Naive thymus-derived CD4-positive, alpha-beta T cell (primary cell): ENCODE measurements at places on chromosomes 2 and 18.

DNA sequence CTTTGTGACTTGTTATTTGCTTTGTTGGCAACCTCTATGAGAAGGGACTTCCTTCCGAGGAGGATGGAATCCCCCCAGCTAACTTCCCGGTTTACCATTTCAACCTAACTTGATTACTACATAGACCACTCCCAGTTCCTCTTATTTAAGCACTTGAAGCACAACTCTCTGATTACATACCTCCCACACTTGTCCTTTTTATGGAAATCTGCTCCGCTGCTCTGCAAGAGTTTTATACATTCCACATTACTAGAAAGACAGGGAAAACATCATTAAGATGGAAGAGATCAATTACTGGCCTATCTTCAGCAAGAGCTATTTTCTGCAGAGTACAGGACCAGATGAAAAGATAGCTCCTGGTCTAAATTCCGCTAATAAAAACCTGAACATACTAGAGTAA is 160.0 kb upstream of the PGAP1 start:
- DNase-seq, result no peak
- H3K4me3 ChIP-seq, result no peak overlapping the region
- no peak overlapping the region for H3K27ac ChIP-seq
- peaks cover 83% of the 10 kb centered on the region for H3K36me3 ChIP-seq

- H3K4me3 ChIP-seq, result no peak overlapping the region
- DNase-seq, result no peak
- H3K27ac ChIP-seq, result no peak overlapping the region
- no peaks in the 10 kb centered on the region for H3K4me1 ChIP-seq
- no peaks in the 10 kb centered on the region for H3K27me3 ChIP-seq
Measured at GRCh38 chr2:128490881-128491691, 172.4 kb upstream of the HS6ST1 start.

GRCh38 chr2:132738223-132738622 is 68.2 kb upstream of the LYPD1 start:
- no peaks in the 10 kb centered on the region for H3K4me1 ChIP-seq
- no peak overlapping the region for H3K27ac ChIP-seq
- no peaks in the 10 kb centered on the region for H3K36me3 ChIP-seq
- no peak overlapping the region for H3K4me3 ChIP-seq
- no peaks in the 10 kb centered on the region for H3K27me3 ChIP-seq

DNA sequence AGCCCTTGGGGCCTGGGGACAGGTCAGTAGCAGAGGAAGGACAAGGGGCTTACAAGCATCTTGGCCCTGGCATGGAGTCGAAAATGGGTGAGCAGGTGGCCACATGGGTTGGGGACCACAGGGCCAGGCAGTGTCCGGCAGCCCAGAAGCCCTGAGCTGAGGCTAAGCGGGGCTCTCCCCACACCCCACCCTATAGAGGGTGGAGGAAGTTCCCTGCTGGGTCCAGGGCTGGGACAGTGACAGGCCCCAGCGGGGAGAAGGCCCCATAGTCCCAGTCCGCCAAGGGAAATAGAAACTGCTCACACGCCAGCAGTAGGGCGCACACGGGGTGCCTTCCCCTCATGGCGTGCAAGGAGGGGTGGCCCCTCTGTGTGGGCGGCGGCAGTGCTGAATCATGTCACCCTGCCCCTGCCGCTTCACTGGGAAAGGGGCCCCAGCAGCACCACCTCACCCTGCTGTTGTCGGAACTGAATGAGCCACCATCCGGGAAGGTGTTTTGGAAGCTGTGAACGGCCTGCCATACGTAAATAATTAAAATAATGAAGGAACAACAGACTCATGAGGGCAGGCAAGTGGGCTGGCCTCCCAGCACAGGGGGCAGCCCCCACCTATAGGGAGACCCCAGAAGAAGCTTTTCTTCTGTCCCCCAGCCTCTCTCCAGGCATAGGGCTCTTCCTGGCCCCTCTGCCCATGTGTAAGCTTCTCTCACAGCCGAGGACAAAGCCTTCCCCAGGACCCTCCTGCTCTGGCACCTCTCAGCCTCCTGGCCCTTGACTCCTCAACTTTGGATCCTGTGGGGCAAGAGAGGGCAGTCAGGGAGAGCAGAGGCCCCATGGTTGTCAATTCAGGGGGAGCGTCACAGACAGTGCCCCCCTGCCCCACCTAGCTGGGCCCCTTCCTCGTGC is 12.7 kb upstream of the DUSP2 start:
- H3K27ac ChIP-seq, result peak overlapping the region; percentile 56
- no peaks in the 10 kb centered on the region for H3K27me3 ChIP-seq
- peak overlapping the region; percentile 41 for H3K4me3 ChIP-seq
- peaks cover 42% of the 10 kb centered on the region for H3K4me1 ChIP-seq
- H3K36me3 ChIP-seq, result no peaks in the 10 kb centered on the region
- peak; percentile 37 for DNase-seq

- peak; percentile 34 for DNase-seq
- peaks cover under 1% of the 10 kb centered on the region for H3K27me3 ChIP-seq
- H3K4me3 ChIP-seq, result no peak overlapping the region
- H3K4me1 ChIP-seq, result no peaks in the 10 kb centered on the region
Measured at GRCh38 chr18:11553098-11553940, 56.1 kb upstream of the SLC35G4 start.

DNA sequence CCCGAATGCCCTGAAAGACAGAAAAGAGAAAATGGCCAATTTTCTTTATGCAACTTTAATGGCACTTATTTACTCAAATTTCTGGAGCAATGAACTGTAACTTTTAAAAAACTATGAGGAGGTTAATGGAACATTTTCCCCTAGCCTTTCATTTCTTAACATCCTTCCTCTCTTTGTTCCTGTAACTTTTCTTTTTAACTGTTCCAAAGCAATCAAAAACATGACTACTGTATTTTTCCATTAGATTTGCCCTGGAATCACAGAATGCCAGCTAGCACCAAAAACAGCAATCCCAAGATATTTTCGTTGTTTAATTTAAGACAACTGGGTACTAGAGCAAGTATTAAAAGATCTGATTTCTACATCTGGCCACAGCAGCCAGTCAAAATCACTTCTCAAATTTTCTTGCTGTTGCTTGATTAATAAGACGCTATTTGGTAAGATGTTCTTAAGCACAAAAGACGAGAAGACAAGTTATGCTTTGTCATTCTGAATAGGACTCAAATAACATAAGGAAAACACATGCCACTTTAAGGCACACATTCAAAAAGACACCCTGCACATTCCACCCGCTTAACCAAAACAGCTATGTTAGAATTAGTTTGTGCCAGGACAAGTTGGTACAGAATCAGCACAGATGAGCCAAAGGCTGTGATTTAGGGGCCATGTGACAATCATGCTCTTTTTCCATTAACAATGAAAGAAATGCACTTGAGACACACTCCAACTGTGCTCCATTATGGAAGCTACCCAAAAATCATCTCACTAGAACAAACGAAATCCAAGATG is 3.6 kb downstream of the STARD7 start:
- no peaks in the 10 kb centered on the region for H3K27me3 ChIP-seq
- H3K4me1 ChIP-seq, result peaks cover 48% of the 10 kb centered on the region
- peak overlapping the region; percentile 6 for H3K27ac ChIP-seq
- no peak overlapping the region for H3K4me3 ChIP-seq

DNA sequence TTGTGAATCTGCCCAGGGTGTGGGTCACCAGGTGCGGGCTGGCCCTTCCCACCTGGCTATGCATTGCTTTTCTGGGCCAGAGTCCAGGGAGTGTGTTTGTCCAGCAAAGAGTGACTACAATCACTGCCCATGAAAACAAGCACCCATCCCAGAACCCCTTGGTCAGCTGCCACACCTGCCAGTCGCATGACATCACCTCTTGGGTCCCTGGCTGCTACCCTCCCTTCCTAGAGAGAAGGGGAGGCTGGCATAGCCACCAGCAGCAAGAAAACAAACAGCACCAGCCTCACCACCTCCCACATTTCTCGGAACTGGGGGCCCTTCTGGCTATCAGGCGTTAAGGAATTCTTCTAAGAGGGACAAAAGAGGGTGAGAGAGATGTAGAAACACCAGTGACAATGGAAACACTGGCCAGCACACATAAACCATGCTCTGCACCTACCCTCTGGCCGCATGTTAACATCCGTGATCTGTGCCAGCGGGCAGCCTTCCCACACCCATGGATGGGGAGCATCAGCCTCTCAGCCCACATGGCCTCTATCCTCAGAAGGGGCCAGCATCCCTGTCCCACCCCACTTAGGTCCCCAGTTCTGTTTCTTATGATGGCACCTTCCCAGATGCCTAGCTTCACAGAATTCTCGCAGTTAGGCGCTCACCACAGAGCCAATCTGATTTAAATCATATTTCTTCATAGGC is 109.7 kb upstream of the GLI2 start:
- no peak for DNase-seq
- H3K27me3 ChIP-seq, result no peaks in the 10 kb centered on the region
- H3K4me1 ChIP-seq, result no peaks in the 10 kb centered on the region
- H3K4me3 ChIP-seq, result no peak overlapping the region
- no peaks in the 10 kb centered on the region for H3K36me3 ChIP-seq
- H3K27ac ChIP-seq, result no peak overlapping the region

- no peak overlapping the region for H3K4me3 ChIP-seq
- no peak overlapping the region for H3K27ac ChIP-seq
- DNase-seq, result no peak
- no peaks in the 10 kb centered on the region for H3K36me3 ChIP-seq
- H3K4me1 ChIP-seq, result no peaks in the 10 kb centered on the region
Measured at GRCh38 chr2:222100704-222101699, 197.8 kb downstream of the PAX3 start.

- H3K36me3 ChIP-seq, result no peaks in the 10 kb centered on the region
- H3K27me3 ChIP-seq, result no peaks in the 10 kb centered on the region
- no peak overlapping the region for H3K27ac ChIP-seq
- no peaks in the 10 kb centered on the region for H3K4me1 ChIP-seq
Measured at GRCh38 chr2:220081171-220081570, 453.7 kb downstream of the SLC4A3 start.

- no peak overlapping the region for H3K4me3 ChIP-seq
- no peaks in the 10 kb centered on the region for H3K27me3 ChIP-seq
- H3K27ac ChIP-seq, result no peak overlapping the region
- no peaks in the 10 kb centered on the region for H3K4me1 ChIP-seq
- no peak for DNase-seq
Measured at GRCh38 chr2:71589763-71590162, 136.4 kb downstream of the DYSF start.

DNA sequence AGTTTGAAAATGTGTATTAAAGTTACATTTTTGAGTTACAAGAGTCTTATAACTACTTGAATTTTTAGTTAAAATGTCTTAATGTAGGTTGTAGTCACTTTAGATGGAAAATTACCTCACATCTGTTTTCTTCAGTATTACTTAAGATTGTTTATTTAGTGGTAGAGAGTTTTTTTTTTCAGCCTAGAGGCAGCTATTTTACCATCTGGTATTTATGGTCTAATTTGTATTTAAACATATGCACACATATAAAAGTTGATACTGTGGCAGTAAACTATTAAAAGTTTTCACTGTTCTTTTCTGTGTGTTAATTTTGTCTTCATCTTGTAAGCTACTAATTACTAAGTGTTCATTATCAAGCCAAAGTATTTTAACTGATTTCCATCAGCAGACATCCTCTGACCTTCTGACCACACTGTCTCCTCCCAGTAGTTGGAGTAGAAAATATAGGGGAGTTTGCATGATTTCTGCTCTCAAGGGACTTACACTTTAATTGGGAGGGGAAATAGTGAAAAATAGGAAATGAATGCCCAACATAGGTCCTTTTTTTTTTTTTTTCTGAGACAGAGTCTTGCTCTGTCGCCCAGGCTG is 4.3 kb downstream of the PMAIP1 start:
- no peak for DNase-seq
- H3K27me3 ChIP-seq, result no peaks in the 10 kb centered on the region
- peaks cover 25% of the 10 kb centered on the region for H3K4me1 ChIP-seq
- no peaks in the 10 kb centered on the region for H3K36me3 ChIP-seq
- peak overlapping the region; percentile 45 for H3K27ac ChIP-seq
- no peak overlapping the region for H3K4me3 ChIP-seq

DNA sequence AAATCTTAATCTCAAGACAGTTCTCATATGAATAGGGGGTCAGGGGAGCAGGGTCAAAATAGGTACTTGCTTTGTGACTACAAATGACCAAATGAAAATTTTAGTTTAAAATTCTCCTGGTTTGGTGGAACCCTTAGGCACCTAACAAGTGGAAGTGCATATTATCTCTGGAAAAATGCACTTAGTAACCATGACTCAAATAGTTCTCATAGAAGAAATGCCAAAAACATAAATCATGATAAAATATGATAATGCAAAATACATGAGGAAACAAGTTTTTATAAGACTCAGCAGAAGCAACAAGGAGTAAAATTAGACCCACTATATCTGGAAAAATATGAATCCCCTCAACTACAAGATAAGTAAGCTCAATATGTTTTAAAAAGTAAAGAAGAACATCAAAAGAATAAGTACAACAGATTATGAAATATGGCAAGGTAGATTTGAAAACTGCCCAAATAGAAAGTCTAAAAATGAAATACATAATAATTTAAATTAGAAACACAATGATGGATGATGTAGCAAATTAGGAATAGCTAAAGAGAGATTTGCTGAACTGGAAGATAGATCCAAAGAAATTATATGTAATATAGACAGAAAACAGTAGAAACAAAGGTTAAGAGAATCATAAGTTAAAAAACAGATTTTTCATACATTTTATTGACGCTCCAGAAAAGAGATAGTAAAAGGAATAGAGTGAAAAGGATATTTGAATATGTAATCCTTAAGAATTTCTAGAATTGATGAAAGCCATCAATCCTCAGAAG is 308.3 kb downstream of the SETBP1 start:
- H3K27ac ChIP-seq, result no peak overlapping the region
- H3K4me1 ChIP-seq, result no peaks in the 10 kb centered on the region
- no peaks in the 10 kb centered on the region for H3K36me3 ChIP-seq

- no peak overlapping the region for H3K4me3 ChIP-seq
- no peaks in the 10 kb centered on the region for H3K27me3 ChIP-seq
- DNase-seq, result no peak
- no peaks in the 10 kb centered on the region for H3K36me3 ChIP-seq
Measured at GRCh38 chr18:11224153-11224552, 74.8 kb upstream of the PIEZO2 start.

DNA sequence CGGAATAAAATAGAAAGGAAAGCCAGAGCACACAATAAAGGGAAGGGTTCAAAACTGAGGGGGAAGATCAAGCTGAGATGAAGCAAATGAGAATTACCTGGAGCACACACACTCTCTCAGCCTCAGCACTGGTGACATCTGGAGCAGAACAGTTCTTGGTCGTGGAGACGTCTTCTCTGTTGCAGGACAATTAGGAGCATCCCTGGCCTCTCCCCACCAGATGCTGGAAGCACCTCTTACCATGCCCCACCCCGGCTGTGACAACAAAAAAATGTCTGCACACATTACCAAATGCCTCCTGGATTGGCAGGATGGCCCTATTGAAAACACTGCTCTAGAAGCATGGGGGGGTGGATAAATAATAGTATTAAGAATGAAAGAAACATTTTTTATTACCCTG is 43.6 kb upstream of the MAP3K20 start:
- no peak for DNase-seq
- H3K27me3 ChIP-seq, result no peaks in the 10 kb centered on the region
- no peak overlapping the region for H3K27ac ChIP-seq
- H3K4me1 ChIP-seq, result no peaks in the 10 kb centered on the region

- no peaks in the 10 kb centered on the region for H3K27me3 ChIP-seq
- DNase-seq, result no peak
- H3K27ac ChIP-seq, result no peak overlapping the region
- H3K36me3 ChIP-seq, result no peaks in the 10 kb centered on the region
- no peaks in the 10 kb centered on the region for H3K4me1 ChIP-seq
Measured at GRCh38 chr2:221254299-221254698, 317.8 kb downstream of the EPHA4 start.
